NCI-H1105 (cell line): ENCODE measurements at places on chromosomes 12 and 14.

DNA sequence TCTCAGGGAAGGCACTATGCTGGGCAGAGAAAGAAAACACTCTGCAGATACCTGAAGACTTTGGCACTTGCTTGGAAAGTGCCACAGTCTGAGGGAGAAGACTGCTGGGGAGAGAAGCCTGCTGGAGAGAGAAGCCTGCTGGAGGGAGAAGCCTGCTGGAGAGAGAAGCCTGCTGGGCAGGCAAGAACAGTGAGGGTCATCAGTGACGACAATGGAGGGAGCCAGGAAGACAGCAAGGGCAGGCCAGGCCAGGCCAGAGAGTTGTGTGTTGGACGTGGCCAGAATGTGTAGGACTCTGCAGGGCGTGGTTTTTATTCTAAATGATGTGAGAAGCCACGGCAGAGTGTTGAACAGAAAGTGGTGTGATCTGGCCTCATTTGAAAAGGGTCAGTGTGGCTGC, 185.3 kb upstream of the ABCD2 start:
- no peak for DNase-seq

GRCh38 chr12:111437816-111438454, 32.2 kb downstream of the SH2B3 start:
- no peak for DNase-seq

- no peak for DNase-seq
These were observed 2.9 kb upstream of the WSCD2 start for GRCh38 chr12:108126212-108126611.

DNA sequence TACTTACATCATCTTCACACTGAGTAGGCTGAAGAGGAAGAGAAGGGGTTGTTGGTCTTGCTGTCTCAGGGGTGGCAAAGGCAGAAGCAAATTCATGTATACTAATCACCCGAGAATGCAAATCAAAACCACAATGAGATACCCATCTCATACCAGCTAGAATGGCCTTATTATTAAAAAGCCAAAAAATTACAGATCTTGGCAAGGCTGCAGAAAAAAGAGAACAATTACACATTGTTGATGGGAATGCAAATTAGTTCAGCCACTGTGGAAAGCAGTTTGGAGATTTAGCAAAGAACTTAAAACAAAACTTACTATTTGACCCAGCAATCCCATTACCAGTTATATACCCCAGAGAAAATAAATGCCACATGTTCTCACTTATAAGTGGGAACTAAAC, 154.9 kb downstream of the SEC23A start:
- no peak for DNase-seq

- no peak for DNase-seq
These were observed 100.8 kb downstream of the USP15 start for GRCh38 chr12:62361048-62361447.

GRCh38 chr12:26692407-26692806, 140.6 kb downstream of the ITPR2 start:
- peak; percentile 59 for DNase-seq

DNA sequence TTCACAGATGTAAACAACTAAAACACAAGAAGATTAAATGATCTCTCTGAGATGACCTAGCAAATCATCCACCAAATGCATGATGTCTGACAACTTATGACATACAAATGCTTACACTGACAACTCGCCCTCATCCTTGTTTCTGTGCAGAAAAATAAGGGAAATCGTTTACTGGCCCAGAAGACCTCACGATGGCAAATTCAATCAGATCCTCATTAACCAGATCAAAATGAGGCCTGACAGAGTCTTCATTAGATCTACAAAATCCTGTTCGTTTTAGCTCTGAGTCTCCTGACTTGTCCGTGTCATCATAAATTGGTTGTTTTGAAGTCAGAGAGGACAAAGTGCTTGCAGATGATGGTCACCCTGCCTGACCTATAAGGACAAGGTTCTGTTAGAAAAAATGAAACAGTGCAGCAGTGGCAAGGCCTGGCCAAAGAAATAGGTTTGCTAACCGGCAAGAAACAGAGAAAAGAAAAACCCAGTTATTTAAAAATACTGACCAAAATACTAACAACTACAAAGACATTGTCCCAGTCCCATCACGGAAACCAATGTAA, 109.5 kb downstream of the BTG1 start:
- DNase-seq = no peak

GRCh38 chr14:81018251-81018650, 62.8 kb downstream of the TSHR start:
- DNase-seq = no peak

DNA sequence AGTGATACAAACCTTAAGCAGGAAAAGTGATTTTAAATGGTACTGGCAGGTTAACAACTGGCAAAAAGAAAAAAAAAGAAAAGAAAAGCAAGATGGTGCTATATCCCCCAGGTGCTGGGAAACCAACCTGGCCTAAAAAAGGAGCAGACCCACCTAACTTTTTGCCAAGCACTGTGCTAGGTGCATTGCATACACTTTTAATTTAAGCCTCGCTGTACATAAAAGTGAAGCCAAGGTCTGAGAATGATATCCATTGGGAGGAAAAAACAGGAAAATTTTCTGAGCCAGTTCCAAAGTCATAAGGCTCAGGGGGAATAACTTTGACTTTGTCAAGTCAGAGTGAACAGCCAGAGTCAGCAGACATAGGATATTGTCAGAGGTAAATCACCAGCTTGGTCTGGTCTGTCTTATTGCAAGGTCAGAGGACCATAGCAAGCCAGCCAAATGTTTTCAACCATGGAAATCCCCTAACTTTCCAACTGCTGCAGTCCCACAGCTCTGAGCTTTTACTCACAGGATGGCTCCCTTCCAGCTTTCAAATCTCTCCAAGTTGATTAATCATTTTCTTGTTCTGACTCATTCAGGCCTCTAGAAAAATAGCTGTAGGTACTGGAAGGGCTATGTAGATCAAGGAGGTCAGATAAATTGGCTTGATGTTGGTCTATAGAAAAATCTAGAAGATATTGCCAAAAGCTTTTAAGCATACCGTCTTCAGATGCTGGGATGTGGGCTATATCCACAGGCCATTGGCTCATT, 412.9 kb downstream of the RAD51B start:
- DNase-seq = no peak

GRCh38 chr14:44211718-44212117, 295.4 kb downstream of the FSCB start:
- DNase-seq = no peak

GRCh38 chr14:73862480-73862879, 10.8 kb downstream of the PTGR2 start:
- no peak for DNase-seq
